Left ventricle myocardium superior (tissue), 1 donor: ENCODE measurements at places on chromosomes 5 and 9.

GRCh38 chr9:128405780-128406171, 14.9 kb upstream of the CERCAM start:
- DNase-seq: no peak

DNA sequence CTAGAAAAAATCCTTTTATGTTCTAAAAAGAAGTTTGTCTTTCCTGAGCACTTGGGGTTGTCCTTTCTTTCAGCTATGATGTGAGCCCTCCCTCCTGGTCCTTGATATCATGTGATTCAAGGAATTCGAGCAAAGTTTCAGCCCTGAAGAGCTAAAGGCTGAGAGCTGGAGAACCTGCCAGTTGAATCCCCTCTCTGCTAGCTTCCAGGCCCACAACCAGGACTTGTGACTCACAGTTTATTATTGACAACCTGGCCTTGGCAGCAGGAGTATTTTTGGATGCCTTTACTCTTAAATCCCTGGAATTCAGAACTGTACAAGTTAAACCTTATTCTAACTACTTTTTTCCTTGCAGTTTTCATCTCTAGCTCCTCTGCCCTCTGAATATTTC, 182.8 kb downstream of the SPOCK1 start:
- DNase-seq: no peak

DNA sequence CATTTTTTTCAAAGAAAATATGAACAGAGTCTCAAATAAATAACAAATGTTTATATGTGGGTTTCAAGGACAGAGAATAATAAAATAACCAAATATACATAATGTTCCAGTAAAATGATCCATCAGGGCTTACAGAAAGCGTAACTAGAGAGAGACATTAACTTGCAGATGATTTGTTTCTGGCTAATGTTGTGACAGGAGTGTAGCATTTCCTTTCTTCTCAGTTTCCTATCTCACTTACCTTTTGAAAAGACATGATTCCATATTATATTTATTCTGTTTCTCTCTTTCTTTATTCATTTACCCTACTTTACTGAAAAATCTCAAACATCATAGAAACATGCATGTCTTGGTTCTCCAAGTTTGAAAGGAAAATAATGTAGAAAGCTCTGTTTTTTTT, 451.3 kb upstream of the CDH9 start:
- DNase-seq: no peak

DNA sequence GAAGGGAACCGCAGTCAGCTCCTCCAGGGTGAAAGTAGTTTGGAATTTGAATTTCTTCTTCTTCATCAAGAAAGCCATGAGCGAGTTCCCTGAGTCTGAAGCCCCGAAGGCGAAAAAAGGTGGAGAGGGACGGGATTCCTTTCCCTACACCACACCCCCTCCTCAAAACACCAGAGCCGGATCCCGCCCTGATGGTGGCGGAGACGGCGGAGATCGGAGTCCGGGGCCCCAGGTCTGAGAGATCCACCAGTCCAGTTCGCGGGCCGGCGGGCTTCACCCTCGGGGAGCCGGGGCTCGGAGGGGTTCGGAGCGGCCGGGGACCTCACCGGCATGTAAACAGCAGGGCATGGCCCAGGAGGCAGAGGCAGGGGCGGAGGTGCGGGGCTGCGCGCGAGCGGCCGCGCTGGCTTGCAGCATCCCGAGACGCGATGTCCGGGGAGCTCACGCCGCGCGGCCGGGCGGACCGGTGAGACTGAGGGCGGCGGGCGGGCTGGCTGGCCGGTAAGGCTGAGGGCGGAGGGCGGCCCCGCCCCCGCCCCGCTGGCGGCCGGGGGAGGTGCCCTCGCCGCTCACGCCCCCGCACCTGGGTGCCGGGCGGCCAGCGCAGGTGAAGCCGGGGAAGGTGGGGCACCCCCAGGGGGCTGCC, 606 bp downstream of the EEIG1 start:
- peak; percentile 68 for DNase-seq

DNA sequence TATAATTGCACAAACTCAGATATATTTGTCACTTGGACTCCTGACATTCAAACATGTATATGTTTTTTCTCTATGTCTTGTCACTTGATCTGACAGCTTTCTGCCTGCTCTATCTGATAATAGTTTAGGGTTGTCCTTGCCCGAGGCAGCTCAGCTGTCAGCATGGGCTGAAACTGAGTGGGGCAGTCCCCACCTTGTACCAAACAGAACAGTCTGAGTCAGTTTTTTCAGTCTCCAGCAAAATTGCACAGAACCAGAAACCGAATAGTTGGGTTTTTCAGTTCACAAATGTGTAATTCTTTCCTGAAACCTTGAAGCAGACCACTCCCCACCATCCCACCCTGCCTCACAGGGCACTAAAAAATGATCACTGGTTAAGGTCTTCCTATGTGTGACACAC, 9.5 kb upstream of the HAND1 start:
- no peak for DNase-seq

DNA sequence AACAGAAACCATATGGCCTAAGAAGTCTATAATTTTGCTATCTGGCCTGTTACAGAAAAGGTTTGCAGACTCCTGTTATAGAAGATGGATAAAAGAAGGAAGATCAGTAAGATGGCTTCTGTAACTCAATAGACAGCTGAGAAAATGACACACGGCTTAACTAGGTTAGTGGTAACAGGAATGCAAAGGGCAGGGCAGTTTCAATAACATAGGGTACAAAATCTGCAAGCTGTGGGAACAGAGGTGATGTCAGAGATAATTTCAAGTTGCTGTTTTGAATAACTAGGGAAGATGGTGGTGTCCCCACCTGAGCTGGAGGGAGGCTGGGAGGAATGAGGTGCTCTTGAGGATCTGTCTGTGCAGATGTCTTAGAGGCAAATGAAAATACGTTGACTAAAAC, 106.5 kb downstream of the GLIS3 start:
- DNase-seq: no peak

- no peak for DNase-seq
Measured at GRCh38 chr5:54985301-54986268, at the start of gene ESM1. ESM1 (minus strand) TSS chr5:54985593; CDS start chr5:54985517, 76 bp downstream.

GRCh38 chr9:33924978-33925797, 108.2 kb downstream of the UBE2R2 start:
- peak; percentile 46 for DNase-seq

DNA sequence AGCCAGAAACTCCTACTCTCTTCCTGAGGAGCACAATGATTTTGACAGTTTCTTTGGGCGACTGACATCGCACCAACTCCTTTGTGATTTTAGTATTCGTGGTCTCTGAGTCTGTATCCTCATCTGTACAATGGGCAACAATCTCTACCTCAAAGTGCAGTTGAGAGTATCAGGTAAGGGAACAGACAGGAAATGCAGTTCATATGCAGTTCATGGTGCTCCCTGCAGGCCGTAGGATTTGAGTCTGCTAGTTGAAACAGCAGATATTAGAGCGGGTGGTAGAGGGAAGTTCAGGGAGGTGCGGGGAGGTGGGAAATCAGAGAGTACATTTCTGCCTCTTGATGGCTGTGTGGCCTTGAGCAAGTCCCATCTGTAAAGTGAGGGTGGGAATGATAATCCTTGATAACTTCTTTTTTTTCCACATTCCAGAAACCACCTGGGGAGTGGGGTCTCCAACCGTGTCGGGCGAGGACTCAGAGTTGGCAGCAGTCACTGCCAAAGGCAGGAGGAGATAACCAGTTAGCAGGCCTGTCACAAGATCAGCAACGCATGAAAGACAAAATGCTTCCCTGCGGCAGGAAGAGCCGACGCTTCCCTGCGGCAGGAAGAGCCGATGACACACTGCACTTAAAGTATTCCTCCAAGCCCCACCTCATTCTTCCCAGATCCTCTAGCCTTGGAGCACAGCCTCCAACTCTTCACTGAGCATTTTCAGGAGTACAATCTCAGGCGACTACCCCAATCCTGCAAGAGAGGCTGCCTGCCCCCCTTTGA, 6.0 kb upstream of the NEK6 start:
- DNase-seq: no peak

DNA sequence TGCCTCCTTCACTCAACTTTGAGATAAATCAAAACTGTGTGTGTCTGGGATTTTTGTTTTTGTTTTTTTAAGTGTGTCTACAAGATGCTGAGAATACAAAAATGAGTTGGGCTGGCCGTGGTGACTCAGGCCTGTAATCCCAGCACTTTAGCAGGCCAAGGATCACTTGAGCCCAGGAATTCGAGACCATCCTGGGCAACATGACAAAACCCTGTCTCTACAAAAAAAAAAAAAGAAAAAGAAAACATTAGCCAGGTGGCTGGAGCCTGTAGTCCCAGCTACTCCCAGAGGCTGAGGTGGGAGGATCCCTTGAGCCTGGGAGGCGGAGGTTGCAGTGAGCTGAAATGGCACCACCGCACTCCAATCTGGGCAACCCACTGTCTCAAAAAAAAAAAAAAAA, 21.0 kb downstream of the HNRNPK start:
- DNase-seq: no peak

DNA sequence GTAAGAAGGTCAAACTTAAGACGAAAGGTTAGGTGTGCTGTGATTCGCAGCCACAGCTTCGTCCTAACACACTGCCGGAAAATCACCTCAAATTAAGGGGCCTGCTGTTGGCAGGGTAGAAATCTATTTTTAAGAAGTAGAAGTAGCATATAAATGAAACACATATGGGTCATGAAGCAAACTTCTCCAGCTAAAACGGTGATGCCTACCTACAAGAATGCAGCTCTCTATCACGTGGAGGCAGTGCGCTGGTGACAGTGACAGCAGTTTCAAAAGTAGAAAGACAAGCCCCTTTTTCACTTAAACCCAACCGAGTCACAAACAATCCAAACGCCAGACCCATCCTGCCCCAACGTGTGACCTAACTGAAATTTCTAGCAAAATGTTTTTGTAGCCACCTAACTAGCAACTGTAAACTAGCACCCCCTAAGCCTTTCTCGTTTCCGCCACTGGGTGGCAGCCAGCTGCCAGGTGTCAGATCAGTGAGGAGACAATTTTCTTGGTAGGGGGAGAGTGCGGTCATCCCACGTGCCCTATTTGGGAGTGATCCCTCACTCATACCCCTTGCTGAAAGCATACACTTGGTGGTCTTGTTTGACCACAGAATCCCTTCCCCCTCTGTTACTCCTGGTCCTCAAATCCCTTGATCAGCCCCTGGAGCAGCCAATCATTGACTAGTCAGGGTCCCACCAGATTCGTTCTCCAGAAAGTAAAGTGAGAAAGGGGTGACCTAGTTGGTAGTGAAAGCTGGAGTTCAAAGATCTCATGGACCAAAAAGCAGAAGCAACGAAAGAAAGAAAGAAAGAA, 71.8 kb upstream of the MAMDC2 start:
- DNase-seq: peak; percentile 83
